ENCODE measurements at places on chromosomes 4 and X.

DNA sequence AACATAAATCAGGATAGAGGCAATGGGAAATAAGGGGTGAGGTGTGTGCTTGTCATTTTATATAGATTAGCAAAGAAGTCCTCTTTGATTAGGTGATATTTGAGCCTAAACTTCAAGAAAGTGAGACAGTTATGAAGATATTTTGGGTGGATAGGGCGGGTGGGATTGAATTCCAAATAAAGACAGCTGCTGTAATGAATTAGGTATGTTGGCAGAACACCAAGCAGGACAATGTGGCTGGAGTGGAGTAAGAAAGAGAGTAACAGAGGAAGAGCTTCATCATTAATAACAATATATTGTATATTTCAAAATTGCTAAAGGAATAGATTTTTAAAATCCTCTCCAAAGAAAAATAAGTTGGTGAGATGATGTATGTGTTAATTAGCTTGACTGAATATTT lies 91.0 kb upstream of the CENPE start:
- no peak for DNase-seq

GRCh38 chr4:27490766-27491165 lies 630.1 kb downstream of the STIM2 start:
- DNase-seq: no peak

DNA sequence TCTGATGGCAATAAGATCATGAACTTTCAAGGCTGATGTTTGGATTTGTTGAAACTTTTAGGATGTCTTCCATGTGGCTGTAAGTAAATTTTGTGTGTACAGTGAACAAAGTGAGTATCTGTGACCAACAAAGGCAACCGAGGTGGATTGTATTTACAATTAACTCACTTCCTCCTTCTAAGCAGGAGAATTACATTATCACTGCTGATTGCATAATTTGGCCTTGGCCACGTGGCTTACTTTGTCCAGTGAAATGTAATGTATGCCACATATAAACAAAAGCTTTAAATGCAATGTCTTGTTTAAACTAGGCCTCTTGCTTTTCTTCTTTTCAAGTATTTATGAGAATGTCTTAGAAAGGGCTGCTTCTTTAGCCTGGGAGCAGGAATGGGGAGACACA lies 66.3 kb upstream of the MAD2L1 start:
- no peak for DNase-seq

DNA sequence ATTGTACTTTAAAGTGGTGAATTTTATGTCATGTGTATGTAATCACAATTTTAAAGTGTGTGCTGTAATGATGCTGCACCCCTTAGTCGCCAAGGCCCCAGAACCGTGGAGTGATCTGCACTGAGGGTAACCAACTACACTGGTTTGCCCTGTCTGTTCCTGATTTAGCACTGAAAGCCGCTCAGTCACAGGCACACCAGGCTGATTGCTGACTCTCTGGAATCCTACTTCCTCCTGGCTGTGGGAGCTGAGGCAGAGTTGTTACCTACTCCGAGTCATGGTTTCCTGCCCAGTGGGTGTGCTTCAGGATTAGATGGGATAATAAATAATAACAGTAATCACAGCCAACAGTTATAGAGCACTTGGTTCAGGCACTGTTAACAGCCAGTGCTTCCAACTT lies 645.4 kb downstream of the BCOR start:
- DNase-seq: no peak

- no peak for DNase-seq
Measured at GRCh38 chr4:85474356-85474755, 594 bp upstream of the ARHGAP24 start.

DNA sequence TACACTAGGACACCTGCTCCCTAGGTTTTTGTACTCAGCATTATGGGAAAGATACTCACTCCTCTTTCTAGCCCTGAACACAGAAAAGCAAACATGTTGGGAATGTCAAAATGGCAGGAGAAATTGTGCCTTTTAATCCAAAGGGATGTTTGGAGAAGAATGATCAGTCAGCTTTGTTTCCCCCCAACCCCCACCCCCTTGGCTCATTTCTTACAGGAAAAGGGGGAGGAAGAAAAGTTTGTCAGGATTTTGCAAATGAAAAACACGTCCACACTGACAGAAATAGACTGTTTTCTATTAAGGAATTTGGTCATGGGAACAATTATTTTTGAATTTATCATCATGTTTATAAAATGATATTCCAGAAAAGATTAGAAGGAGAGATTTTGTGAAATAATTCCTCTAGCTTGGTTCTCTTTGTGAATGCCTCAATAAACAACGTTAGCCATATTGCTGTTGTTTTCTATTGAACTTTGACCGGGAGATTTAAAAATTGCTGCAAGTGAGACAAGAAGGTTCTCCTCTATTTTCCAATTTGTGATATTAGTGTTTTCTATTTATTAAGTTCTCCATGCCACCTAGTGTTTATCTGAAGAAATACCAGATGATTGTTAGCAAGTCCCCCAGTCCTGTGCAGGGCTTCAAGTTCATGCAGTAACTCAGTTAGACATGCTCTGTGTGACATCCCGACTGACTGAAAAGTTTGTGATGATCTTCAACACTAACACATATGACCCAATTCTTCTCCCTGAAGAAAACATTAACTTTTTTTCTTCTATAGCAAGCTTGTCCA lies 31.3 kb upstream of the TFDP3 start:
- DNase-seq: no peak

DNA sequence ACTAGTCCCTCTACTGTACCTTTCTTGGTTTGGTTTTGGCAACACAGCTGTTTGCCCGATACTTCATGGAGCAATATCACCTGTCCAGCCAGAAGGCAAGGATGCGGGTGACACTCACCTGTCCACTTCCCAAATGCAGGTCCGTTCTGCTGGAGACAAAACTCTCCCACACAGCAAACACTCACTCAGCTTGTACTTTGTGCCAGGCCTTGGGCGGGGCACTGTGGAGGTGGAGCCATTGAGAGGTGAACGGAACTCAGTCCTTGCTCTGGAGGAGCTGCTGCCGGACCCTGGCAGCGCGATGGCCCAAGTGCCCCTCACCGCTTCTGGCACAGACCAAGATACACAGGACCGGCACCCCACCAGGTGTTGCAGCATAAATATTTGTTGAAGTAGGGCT lies 15.3 kb upstream of the HMGB3 start:
- no peak for DNase-seq

DNA sequence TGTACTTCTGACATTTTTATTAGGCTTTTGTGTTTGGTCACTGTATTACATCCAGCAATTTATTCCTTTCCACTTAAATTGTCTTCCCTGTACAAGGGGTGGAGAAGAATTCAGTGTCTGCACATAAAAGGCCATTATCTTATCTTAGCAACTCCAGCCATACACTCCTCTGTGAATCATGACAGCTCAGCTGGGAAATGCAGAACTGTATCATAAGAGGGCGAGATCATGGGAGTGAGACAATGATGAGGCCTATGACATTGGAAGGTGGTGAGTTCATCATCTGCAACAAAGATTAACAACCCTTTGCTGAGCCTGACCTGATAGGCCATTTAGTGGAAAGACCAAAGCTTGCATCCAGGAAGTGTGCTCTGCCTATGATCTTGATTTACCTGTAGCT lies 33.3 kb downstream of the SLIT2 start:
- DNase-seq: no peak

- no peak for DNase-seq
Measured at GRCh38 chr4:5959211-5959982, 58.8 kb downstream of the C4orf50 start.
